Activated CD4-positive, alpha-beta memory T cell treated with anti-CD3 and anti-CD28 coated beads for 36 hours (primary cell): ENCODE measurements at places on chromosomes 13 and 19. TPM values are rescaled to one million over a fixed set of nuclear protein-coding genes. Genes with fewer than 3 reads are reported as not detected.

DNA sequence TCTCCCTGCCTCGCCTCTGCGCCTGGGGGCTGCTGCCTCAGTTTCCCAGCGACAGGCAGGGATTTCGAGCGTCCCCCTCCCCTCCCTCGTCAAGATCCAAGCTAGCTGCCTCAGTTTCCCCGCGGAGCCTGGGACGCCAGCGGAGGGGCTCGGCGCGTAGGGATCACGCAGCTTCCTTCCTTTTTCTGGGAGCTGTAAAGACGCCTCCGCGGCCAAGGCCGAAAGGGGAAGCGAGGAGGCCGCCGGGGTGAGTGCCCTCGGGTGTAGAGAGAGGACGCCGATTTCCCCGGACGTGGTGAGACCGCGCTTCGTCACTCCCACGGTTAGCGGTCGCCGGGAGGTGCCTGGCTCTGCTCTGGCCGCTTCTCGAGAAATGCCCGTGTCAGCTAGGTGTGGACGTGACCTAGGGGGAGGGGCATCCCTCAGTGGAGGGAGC, 722 bp upstream of the ICAM1 start:
- DNase-seq: peak; percentile 91

GRCh38 chr13:100818711-100819110, 144.1 kb upstream of the TMTC4 start:
- no peak for DNase-seq

- peak; percentile 22 for DNase-seq
These were observed 393.7 kb downstream of the FOXO1 start for GRCh38 chr13:40272776-40273139.

- DNase-seq: no peak
These were observed 10.0 kb upstream of the SPC24 start for GRCh38 chr19:11165486-11166030.

DNA sequence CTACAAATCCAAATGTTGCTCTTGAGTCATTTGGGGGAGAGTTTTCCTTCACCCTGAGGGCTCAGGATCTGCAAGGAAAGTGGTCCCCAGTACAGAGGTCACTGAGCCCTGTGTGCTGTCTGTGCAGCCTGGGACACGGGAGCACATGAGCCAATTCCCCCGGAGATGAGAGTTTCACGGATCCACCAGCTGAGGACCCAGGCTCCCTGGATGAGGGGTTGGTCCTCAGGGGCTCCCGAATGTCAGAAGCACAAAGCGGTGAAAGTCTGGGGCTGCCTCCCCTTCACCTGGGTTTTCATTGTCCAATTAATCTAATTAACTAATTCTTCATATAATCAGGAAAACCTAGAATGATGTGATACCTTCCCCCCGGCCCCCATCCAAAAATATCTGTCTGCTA, 13.6 kb upstream of the LILRB2 start:
- DNase-seq: no peak

The ZFP28 gene
- 4.0 TPM for total RNA-seq

- DNase-seq: no peak
These were observed 208.3 kb upstream of the NBEA start for GRCh38 chr13:34733721-34734120.

The ZNF554 gene
- 2.0 TPM for total RNA-seq
